Activated CD4-positive, alpha-beta T cell treated with anti-CD3 and anti-CD28 coated beads, Interleukin-2, amount 10 ng/mL, durations not matched to agents 24 days and 14 days (primary cell): ENCODE measurements at places on chromosomes 1 and 21. TPM values are rescaled to one million over a fixed set of nuclear protein-coding genes. Genes with fewer than 3 reads are reported as not detected.
A peak's percentile ranks its signal among the peaks of the same experiment; 100 is the strongest.

DNA sequence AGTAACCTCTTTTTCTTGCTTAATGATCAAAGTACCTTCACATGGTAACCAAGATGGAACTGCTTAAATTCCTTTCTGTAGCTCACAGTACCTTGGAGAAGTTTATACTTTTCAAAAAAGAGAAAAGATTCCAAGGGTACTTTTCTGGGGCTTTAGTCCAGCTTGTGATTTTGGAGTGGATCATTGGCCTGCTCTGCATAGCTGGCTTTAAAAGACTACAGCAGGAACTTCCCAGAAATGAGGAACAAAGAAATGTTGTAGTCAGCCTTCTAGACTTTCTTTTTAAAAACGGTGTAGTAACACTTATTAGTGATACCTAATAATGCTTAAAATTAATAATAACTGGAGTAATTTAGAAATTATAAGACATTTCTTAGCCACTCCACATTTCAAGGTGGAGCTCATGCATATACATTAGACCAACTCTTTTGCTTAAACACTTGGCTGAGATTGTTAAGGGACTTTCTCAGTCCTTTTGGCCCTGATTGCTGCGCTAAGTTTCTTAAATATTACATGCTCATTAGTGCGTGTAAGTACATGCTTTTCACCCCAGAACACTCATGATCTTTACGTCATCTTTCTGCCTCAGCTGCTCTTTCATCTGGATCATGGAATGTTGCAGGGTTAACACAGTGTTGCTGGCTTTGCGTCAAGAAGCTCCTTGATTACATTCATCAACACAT is 57.3 kb downstream of the SDCCAG8 start:
- peaks cover 10% of the 10 kb centered on the region for H3K36me3 ChIP-seq
- peaks cover 6% of the 10 kb centered on the region for H3K4me1 ChIP-seq
- H3K4me3 ChIP-seq = no peak overlapping the region
- no peak overlapping the region for H3K27ac ChIP-seq
- DNase-seq = no peak
- no peaks in the 10 kb centered on the region for H3K27me3 ChIP-seq

DNA sequence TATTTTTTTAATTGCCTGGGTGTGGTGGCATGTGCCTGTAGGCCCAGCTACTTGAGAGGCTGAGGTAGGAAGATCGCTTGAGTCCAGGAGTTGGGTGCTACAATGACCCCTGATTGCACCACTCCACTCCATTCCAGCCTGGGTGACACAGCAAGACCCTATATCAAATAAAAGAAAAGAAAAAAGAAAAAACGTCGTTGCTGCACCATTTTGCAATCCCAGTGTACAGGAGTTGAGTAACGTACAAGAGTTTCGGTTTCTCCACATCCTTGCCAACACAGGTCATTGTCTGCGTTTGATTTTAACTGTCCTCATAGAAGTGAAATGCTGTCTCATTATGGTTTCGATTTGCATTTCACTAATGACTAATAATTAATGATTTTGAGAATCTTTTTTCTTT is 7.9 kb downstream of the ZNF684 start:
- no peak overlapping the region for H3K4me3 ChIP-seq
- no peaks in the 10 kb centered on the region for H3K4me1 ChIP-seq
- H3K36me3 ChIP-seq = peaks cover 61% of the 10 kb centered on the region
- no peak for DNase-seq

GRCh38 chr1:245396615-245397014 is 241.8 kb downstream of the KIF26B start:
- H3K4me3 ChIP-seq = no peak overlapping the region
- peaks cover 4% of the 10 kb centered on the region for H3K27me3 ChIP-seq
- no peaks in the 10 kb centered on the region for H3K4me1 ChIP-seq
- H3K36me3 ChIP-seq = no peaks in the 10 kb centered on the region

DNA sequence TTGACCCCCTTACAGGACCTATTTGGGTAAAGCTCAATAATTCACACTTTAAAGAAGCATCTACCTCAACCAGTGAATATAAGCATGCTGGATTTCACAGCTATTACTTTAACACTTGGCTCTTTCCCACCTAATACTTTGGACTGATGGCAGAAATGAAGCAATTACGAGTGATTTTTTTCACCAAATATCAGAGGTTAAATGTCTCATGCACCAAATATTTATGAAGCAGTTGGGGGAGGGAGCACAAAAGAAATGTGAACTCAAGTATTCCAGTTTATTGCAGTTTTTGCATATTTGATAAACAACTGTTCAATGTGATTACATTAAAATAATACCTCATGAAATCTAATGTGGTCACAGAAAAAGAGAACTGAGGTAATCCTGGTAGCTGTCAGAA is 223.6 kb downstream of the LRRC7 start:
- no peak overlapping the region for H3K27ac ChIP-seq
- no peak for DNase-seq
- H3K27me3 ChIP-seq = no peaks in the 10 kb centered on the region
- no peak overlapping the region for H3K4me3 ChIP-seq
- H3K4me1 ChIP-seq = no peaks in the 10 kb centered on the region

GRCh38 chr1:90391126-90391525 is 326.0 kb downstream of the BARHL2 start:
- H3K4me1 ChIP-seq = no peaks in the 10 kb centered on the region
- no peak overlapping the region for H3K27ac ChIP-seq
- no peaks in the 10 kb centered on the region for H3K27me3 ChIP-seq
- no peak overlapping the region for H3K4me3 ChIP-seq
- no peak for DNase-seq

GRCh38 chr1:200625381-200625824 is 4.9 kb upstream of the KIF14 start:
- H3K4me1 ChIP-seq = peaks cover 37% of the 10 kb centered on the region
- peak overlapping the region; percentile 82 for H3K27ac ChIP-seq
- peak overlapping the region; percentile 9 for H3K4me3 ChIP-seq
- DNase-seq = peak; percentile 56
- H3K27me3 ChIP-seq = peaks cover 8% of the 10 kb centered on the region
- H3K36me3 ChIP-seq = no peaks in the 10 kb centered on the region

GRCh38 chr1:76769911-76770310 is 97.4 kb upstream of the ST6GALNAC5 start:
- H3K4me3 ChIP-seq = no peak overlapping the region

DNA sequence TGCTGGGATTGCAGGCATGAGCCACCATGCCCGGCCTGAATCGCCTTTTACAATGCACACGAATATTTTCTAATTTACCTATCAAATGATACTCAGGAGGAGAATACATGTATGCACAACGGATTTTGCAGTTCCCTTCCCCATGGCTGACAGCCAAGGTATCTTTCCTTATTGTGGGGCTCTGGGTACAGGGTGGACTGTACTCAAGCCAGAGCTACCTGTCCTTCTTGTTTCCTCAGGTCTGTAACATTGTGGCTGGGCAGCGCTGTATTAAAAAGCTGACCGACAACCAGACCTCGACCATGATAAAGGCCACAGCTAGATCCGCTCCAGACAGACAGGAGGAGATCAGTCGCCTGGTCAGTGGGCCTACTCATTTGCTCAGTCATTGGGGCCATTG is 18.2 kb downstream of the AGO1 start:
- H3K27ac ChIP-seq = no peak overlapping the region
- H3K36me3 ChIP-seq = peaks cover 24% of the 10 kb centered on the region
- H3K27me3 ChIP-seq = no peaks in the 10 kb centered on the region
- no peak overlapping the region for H3K4me3 ChIP-seq
- DNase-seq = no peak

GRCh38 chr1:30449003-30449402 is 274.4 kb downstream of the MATN1 start:
- H3K27me3 ChIP-seq = no peaks in the 10 kb centered on the region
- peak; percentile 33 for DNase-seq
- no peak overlapping the region for H3K27ac ChIP-seq
- no peak overlapping the region for H3K4me3 ChIP-seq

DNA sequence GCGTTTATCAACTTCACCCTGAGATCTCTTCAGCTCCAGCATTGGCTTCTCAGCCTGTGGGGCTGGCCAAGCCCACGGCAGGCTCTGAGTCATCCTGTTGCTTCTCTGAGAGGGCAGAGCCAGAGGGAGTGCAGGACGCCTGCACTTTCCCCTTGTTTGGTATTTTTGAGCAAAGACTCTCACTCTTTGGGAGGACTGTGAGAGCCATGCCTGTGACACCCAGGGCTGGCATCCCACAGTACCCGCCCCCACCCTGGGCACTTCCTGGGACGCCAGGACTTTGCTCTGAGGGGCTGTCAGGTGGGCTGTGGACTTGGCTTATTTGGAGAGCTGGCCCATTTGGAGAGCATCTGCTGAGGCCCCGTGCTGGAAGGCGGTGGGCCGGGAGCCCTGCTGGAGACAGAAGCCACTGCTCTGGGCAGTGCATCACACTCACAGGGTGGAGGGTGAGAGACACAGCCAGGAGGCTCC is 37.4 kb downstream of the VANGL1 start:
- no peak for DNase-seq
- peaks cover 6% of the 10 kb centered on the region for H3K36me3 ChIP-seq
- H3K4me3 ChIP-seq = no peak overlapping the region
- H3K27me3 ChIP-seq = no peaks in the 10 kb centered on the region
- H3K4me1 ChIP-seq = peaks cover 7% of the 10 kb centered on the region
- no peak overlapping the region for H3K27ac ChIP-seq

DNA sequence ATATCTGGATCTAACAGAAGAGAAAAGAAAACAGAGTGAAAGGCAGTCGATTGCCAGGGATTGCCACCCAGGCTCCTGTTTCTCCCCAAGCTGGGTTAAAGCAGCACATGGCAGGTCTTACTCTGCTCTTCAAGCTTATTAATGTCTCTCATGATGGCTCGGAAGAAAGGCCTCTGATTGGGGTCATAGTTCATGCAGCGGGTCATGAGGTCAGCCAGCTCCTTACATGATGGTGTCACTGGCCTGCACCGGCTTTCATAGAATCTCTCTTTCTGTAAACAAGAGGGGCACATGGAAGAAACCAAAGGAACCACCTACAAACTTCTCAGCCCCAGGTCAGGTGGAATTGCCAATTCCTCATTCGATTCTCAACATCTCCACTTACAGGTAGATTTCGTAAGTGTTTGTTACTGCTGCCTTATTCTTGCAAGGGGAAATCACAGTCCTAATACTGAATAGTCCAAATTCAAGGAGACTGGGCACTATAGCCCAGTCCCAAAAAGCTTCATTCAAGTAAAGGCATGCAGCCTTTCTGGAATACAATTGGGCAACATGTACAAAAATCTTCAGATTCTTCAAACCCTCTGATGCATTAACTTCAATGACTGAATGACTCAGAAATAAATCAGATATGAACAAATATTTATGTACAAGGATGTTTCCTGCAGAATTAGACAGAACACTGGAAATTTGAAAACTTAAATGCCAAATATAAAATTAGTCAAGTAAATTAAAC is 96.6 kb downstream of the RAVER2 start:
- peaks cover 75% of the 10 kb centered on the region for H3K36me3 ChIP-seq
- no peak overlapping the region for H3K4me3 ChIP-seq
- H3K27me3 ChIP-seq = no peaks in the 10 kb centered on the region
- no peak for DNase-seq

DNA sequence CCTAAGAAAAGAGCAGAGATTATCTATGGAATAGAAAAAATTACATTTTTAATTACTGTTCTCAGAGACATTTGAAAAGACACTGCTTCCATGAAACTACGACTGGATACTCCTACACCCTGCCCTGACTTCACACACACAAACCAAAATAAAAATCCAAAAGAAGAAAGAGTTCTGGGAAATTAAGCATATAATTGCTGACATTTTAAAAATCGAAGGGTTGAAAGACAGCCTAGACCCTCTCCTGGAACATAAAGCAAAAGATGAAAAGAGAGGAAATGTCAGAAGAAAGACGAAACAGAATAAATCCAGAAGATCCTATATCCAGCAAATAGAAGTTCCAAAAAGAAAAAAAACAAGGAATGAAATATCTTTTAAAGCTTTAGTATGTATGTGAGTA is 32.8 kb upstream of the EEIG2 start:
- no peaks in the 10 kb centered on the region for H3K4me1 ChIP-seq
- H3K36me3 ChIP-seq = no peaks in the 10 kb centered on the region
- no peak for DNase-seq
- H3K27ac ChIP-seq = no peak overlapping the region
- H3K4me3 ChIP-seq = no peak overlapping the region
- H3K27me3 ChIP-seq = peaks cover 27% of the 10 kb centered on the region

DNA sequence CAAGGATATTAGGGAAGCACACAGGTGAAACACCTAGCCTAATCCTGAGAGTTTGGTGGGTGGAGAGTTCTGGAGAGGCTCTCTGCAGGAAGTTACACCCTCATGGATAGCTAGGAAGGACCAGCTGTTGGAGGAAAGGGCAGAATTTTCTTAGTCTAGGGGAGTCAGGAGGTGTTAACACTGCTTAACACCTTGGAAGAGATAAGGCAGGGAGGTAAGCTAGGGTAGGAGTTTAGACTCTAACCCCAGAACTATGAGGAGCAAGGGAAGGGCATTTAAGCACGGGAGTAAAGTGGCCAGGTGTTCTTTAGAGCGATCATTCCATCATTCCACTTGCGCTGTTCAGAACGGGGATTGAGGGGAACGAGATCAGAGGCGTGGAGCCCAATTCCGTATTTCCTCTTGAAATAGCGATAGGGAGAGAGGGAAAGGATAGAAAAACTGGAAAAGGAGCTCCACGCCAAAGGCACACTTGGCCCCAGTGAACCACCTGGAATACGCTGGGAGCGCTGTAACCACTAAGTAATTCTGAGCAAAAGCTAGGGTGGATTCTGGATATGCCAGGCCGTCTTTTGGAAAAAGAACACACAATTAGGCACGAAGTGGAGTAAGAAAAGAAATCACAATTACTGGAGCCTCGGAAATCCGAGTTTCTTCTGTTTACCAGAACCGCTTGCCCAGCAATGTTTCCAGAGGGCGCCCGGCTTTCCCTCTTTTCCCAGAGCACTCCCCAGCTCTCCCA is 1.5 kb upstream of the GPR137B start:
- peak overlapping the region; percentile 86 for H3K4me3 ChIP-seq
- peaks cover 4% of the 10 kb centered on the region for H3K36me3 ChIP-seq
- no peak for DNase-seq

SELP gene
- total RNA-seq = 0.14 TPM in 1 of 2 replicates, not detected in the other

S100A16 gene
- total RNA-seq = not detected in 2 replicates

CFHR1 gene
- not detected in 2 replicates for total RNA-seq

CRYBG2 gene
- 1.1 and 1.4 TPM in 2 replicates for total RNA-seq

AMY2A gene
- 0.40 TPM in 1 of 2 replicates, not detected in the other for total RNA-seq

GMEB1 gene
- 26.1 and 26.3 TPM in 2 replicates for total RNA-seq

ANKRD45 gene
- not detected in 2 replicates for total RNA-seq

KCNJ9 gene
- total RNA-seq = not detected in 2 replicates

PRR9 gene
- not detected in 2 replicates for total RNA-seq

OPRD1 gene
- total RNA-seq = 0.09 TPM in 1 of 2 replicates, not detected in the other
